ENCODE measurements at places on chromosomes 13 and 19.
A peak's percentile ranks its signal among the peaks of the same experiment; 100 is the strongest.

DNA sequence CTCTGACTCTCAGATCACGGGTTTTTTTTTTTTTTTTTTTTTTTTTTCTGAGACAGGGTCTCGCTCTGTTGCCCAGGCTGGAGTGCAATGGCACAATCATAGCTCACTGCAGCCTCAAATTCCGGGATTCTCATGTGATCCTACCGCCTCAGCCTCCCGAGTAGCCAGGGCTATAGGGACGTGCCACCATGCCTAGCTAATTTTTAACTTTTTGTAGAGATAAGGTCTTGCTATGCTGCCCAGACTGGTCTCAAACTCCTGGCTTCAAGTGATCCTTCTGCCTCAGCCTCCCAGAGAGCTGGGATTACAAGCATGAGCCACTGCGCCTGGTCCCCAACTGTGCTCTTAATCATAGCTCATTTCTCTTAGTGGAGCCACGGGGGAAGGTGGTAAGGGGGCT lies 4.6 kb upstream of the GRAMD1A start:
- no peak for DNase-seq

GRCh38 chr13:20197361-20197834 lies 4.7 kb upstream of the GJB2 start:
- no peak for DNase-seq

GRCh38 chr19:38162094-38162493 lies 61.9 kb downstream of the DPF1 start:
- no peak for DNase-seq

- DNase-seq, result peak; percentile 47
These were observed 10.6 kb upstream of the UBE2S start for GRCh38 chr19:55418185-55418584.

GRCh38 chr13:59229861-59230260 lies 933.9 kb downstream of the DIAPH3 start:
- no peak for DNase-seq

DNA sequence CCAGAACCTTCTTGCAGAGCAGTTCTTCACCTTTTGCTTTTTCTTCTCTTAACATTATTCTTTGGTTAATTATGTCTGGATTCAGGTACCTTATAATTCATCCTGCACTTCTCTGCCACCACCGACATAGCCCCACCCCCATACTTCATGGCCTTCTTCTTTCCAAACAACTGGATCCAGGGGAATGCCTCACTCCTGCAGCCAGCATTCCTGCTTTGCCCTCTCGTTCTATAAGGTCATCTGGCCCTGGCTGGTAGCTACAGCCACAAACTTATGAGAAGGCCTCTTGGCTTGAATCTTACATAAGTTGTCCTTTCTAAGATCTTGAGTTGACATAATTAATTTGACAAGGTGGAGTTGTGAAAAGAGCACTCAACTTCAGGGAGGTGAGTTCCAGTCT lies 84.1 kb upstream of the FRY start:
- DNase-seq, result no peak

GRCh38 chr13:110916301-110917142 lies 1.7 kb upstream of the ANKRD10 start:
- no peak for DNase-seq

GRCh38 chr13:112071723-112072533 lies 5.0 kb downstream of the SOX1 start:
- no peak for DNase-seq

DNA sequence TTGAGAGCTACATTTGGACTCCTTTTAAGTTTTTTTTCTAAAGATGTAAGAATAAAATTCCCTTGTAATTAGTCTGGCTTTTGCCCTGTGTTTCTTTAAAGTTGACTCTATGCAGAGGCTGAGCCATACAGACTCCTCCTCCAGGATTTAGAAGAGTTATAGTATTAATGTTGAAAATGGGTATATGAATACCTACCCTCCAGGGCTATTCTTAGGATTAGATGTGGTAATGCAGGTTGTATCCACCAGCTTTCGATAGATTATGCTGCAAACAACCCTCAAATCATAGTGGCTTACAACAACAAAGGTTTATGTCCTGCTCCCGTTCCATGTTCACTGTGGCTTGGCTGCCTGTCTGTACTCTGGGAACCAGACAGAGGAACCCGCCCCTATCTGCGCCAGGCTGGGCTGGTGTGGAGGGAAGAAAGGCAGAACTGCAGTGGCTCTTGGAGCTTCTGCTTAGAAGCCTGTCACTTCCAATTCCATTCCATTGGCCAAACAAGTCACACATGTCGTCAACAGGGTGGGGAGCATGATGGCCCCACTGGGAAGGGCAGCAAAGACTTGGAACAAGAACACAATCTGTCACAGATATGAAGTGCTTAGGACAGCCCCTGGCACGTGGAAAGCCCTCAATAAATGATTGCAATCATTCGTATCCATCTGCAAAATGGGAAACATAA lies 290.8 kb downstream of the FOXO1 start:
- no peak for DNase-seq

DNA sequence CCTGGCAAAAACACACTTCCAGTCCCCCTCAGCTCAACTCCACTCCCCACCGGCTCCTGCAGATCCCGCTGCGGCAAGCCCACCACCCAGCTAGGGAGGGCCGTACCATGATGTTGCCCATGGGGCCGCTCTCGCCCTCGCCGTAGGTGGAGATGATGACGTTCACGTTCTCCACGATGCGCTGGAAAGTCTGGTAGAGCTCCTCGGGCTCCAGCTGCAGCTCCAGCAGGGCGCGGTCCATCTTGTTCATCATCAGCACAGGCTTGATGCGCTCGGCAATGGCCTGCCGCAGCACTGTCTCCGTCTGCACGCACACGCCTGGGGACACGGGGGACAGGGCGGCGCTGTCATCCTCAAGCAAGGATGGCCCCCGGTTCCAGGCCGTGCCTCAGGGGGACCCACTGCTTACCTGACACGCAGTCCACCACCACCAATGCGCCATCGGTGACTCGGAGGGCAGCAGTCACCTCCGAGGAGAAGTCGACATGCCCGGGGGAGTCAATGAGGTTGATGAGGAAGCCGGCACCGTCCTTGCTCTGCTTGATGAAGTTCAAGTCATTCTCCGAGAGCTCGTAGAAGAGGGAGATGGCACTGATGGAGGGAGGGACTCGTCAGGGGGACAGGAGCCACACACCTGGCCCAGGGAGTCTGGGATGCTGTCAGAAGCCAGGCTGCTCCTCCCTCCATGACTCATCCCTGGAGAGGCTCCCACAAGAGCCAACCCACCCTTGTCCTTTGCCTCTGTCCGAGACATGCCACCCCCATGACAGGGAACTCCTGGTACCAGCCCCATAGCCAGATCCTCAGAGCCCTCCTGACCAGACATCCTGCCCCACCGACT lies 2.3 kb downstream of the EEF2 start:
- DNase-seq, result no peak

- DNase-seq, result no peak
These were observed 408.1 kb upstream of the SLITRK1 start for GRCh38 chr13:84290386-84290785.

DNA sequence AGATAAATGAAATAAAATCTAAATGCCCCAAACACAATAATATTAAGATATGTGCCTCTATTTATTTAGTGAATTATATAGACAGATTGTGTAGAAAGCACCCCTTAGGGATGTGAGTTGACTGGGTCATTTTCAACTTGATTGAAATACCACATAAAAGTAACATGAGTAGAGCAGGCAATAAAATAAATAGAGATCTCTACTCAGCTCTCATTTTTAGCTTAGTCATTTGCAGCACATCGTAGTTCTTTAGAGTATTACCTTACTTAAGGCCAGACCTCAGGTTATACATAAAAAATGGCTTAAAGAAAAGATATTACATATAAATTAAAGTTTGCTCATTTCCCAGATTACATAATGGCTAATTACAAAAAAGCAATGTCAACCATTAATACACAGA lies 1525.6 kb upstream of the PRR20A start:
- DNase-seq, result no peak

- DNase-seq, result no peak
These were observed 1.5 kb downstream of the PHF11 start for GRCh38 chr13:49497272-49497671.

GRCh38 chr13:30652746-30653386 lies 35.1 kb downstream of the USPL1 start:
- no peak for DNase-seq

DNA sequence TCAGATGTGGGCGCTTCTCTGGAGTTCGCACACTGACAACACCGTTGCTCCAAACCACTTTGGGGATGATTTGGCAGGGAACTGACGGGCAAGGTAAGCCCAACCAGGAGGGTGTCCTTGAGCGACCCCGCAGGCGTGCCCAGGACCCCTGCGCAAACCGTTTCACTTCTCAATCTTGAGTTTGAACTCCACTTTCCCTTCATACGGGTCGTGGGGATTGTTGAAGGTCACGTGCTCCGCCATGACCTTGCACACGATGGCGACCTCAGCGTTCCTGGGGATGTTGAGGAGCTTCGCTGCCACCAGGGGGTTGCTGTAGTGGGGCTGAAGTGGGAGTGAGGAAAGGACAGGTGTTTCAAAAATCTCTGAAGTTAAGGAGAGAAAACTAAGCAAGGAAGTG lies 8.8 kb downstream of the ATP4B start:
- no peak for DNase-seq

- DNase-seq, result no peak
These were observed 9.1 kb upstream of the CDADC1 start for GRCh38 chr13:49238621-49239020.
